H1 (cell line): ENCODE measurements at places on chromosomes 3 and 15. TPM values are rescaled to one million over a fixed set of nuclear protein-coding genes. Genes with fewer than 3 reads are reported as not detected.

DNA sequence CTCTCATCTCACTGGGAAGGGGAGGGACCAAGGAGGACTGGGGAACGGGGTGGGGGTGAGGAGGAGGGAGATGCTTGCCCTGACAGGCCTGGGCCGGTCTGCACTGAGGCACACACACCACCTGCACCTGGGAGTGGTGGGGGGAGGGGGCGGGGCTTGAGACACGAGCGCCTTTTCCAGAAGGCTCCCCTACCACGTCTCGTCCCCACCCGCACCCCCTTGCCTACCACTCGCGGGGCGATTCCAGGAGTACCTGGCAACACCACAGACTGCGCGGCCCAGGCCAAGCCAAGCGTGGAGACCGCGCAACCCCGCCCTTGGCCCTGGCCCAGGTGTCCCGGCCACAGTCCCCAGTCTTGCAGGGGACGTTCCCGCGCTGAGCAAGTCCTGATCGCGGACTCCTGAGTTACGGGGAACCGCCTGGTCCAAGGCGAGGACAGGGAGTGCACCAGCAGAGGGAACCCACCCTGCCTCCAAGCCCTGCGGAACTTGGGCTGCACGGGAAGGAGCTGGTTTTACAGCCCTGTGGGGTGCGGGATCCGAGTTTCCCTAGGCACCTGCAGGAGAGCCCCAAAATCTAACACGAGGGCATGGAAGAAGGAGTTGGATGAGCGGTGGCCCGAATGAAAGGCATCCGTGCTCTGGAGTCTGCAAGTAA lies 68.1 kb upstream of the SH3GL3 start:
- DNase-seq: peak; percentile 78

The CRYGS gene
- 0.90 and 1.8 TPM in 2 replicates for total RNA-seq

DNA sequence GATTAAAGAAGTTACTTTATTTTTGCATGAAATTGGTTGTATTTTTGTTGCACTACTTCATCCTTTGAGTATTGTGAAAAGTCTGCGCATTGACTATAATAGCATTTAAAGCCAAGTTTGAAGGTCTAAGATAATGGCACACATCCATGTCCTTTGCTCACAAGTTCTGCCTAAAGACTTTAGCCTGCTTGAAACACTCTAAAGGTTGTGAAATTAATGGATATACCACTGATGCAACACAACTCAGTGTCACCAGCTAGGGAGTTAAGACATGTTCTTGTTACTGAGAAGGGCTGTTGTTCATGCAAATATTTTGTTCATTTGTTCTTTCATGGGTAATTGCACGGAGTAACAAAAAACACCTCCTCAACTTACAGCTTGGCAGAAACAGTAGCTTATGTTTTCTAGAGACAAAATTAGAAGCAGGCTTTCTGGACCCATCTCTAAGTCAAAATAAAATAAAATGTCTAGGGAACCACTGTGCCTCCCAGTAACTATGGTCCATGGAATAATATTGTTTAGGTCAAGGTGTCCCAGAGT lies 83.9 kb downstream of the PPARG start:
- no peak for DNase-seq

The UNC13C gene
- 0.13 and 0.42 TPM in 2 replicates for total RNA-seq

DNA sequence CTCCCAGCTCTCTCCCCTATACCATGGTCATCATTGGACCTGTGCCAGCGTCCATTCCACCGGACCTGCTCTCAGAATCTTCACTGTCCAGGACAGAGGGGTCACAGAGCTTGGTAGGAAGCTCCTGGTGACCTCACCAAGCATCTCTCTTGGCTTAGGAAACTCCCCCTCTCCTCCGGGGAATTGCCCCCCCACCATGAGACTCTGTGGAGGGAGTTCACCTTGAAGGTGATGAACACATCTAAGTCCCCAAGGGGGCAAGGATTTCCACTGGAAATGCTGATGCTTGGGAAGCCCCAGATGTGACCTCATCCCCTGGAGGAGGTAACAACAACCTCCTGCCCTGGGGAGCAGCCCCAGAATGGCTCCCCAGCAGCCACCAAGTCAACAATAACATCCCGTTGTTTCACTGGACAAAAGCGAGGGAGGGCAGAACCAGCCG lies 3.2 kb downstream of the SEMA7A start:
- DNase-seq: no peak

DNA sequence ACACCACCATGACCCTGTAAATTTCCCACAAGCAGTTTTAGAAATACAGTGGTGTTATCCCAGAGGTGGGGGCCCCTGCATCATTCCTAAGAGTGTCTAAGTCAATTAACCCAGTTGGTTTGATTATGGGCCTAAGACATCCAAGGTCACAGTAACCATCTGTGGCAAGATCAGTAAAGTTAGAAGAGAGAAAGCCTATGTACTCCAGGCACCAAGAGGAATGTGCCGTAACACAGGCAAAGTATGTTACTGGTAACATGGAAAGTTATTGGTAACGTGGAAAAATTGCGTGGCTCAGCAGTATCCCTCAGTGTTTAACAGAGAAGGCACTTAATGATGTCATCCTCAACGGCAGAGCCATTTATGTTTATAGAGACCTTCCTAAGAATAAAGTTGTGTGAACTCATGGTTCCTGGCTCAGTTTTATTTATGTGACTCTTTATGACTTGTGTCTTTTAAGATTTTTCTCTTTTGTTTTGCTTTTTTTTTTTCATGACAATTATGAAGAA lies 144.1 kb upstream of the RASGRP1 start:
- no peak for DNase-seq

The FBXL22 gene
- 0.47 and 0.54 TPM in 2 replicates for total RNA-seq

The A4GNT gene
- not detected in 2 replicates for total RNA-seq

DNA sequence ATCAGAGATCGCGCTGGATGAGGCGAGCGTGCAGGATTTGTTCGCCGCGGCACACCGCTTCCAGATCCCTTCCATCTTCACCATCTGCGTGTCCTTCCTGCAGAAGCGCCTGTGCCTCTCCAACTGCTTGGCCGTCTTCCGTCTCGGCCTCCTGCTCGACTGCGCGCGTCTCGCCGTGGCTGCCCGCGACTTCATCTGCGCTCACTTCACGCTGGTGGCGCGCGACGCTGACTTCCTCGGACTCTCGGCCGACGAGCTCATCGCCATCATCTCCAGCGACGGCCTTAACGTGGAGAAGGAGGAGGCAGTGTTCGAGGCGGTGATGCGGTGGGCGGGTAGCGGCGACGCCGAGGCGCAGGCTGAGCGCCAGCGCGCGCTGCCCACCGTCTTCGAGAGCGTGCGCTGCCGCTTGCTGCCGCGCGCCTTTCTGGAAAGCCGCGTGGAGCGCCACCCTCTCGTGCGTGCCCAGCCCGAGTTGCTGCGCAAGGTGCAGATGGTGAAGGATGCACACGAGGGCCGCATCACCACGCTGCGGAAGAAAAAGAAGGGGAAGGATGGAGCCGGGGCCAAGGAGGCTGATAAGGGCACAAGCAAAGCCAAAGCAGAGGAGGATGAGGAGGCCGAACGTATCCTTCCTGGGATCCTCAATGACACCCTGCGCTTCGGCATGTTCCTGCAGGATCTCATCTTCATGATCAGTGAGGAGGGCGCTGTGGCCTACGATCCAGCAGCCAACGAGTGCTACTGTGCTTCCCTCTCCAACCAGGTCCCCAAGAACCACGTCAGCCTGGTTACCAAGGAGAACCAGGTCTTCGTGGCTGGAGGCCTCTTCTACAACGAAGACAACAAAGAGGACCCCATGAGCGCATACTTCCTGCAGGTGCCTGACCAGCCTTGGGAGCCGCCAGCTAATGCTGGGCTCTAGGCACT lies 819 bp downstream of the KLHL40 start:
- no peak for DNase-seq

- DNase-seq: no peak
These were observed 37.2 kb downstream of the CCDC54 start for GRCh38 chr3:107414325-107414964.

DNA sequence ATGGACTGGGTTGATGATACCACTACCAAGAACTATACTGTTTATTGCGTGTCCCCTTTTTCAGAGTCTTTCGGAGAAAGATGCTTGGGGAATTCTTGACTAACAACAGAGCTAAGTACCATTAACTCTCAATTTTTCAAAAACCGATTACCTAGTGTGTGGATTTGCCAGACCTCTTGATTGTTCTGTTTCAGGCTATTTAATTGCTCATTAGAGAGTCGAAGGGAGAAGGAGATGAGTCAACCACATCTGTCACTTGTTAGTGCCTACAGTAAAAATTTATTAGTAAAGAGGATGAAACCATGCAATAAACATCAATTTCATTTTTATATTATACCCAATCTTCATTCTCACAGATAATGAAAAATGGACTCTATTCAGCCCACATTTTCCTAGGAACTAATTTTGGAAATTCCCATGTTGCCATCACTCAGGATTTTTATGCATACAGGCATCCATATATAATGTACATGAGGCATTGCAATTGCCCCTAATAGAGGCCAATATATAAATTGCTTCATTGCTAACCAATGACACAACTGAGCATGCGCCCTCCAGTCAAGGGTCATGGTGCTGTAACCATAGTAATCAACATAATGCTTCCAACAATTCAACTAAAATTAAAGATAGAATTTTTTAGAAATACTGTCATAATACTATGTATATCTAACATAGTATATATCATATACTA lies 541.7 kb downstream of the TBL1XR1 start:
- no peak for DNase-seq

GRCh38 chr3:14837878-14838258 lies 19.1 kb downstream of the FGD5 start:
- no peak for DNase-seq

DNA sequence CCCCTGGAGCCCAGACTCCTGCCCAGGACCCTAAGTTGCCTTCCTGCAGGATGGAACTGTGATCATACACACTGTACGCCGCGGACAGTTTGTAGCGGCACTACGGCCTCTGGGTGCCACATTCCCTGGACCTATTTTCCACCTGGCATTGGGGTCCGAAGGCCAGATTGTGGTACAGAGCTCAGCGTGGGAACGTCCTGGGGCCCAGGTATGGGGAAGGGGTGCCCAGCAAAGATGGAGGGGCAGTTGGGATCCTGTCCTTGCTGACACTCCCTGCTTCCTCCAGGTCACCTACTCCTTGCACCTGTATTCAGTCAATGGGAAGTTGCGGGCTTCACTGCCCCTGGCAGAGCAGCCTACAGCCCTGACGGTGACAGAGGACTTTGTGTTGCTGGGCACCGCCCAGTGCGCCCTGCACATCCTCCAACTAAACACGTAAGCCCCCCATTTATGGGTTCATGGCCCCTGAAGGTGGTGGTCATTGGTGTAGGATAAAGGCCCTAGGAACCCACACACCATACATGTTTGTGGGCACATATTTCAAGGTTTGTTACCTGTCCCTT lies 28.8 kb downstream of the NBEAL2 start:
- DNase-seq: no peak

DNA sequence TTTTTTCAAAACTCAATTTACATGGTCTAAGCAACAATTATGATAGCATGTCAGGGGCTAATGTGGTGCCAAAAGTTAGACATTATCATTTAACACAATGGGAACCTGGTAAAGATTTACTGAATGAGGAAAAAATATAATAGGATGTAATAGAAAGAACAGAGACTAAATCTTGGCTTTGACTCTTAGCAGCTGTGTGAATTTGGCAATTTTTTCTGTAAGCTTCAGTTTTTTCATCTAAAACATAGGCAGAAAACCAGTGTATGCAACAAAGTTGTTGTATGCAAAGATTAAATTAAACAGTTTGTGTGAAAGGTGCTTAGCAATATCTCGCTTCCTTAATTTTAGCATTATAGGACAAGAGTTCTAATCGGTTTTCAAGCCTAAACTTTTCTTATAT lies 57.6 kb downstream of the ZBTB20 start:
- DNase-seq: no peak

DNA sequence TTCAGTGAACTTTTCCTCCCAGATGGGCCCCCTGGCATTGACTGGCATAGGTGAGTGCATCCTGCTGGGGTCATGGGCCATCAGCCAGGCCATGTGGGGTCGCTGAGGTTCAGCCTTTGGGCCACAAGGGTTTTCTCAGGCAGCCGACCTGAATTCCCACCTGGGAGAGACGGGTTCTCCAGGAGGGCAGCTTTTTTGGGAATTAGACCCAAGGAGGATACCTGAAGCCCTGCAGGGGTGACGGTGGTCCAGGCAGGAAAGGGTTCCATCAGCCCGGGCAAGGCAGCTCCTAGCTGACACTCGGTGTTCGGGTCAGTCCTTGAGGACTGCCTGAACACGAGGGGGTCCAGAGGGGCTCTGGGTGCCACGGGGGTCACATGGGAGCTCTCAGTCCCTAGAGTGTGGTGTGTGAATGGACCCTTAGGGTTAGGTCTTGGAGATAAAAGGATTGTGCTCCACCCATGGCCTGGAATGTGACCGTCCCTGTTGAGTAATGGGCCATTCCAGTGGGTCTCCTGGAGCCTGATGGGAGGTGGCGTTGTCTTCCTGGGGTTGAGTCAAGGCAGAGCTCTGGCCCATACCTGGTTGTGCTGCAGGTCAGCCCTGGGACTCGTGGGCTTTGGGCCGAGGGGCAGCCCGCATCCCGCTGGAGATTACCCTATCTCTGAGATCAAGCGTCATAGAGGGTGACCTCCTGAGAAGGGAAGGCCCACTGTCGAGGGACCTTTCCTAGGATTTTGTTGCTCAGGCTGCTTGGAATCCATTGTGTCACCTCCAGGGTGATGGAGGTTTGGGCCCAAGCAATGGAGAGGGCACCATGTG lies 192.8 kb downstream of the UBE3A start:
- no peak for DNase-seq

- no peak for DNase-seq
These were observed 79.5 kb upstream of the EIF1B start for GRCh38 chr3:40229963-40230362.

DNA sequence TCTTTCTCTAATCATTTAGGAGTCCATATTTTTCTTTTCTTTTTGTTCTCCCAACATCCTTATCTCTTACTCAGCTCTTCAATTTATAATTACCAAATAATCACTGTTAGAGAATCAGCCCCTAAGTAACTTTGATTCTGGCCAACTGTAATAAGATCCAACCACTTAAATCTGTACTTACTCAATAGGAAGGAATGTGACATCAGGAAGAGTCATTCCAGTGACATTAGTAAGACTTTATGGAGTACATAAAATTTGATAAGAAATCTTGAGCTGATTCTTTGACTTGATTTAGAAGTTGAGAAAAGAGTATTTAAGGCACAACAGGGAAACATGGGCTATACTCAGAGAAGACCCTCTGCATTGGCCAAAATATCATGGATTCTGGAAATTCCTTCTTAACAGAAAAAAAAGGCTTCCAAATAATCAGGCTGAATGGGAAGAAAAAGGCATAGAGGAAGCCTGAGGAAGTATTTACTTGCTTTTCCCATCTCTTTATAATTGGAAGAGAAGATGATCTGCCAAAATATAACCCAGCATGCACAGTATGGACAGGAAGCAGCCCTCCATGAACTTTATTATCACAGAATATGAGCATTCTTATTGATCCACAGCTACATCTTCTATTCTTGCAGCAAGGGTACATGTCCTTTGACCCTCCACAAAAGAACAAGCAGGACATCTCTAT lies 289.7 kb upstream of the TPRG1 start:
- DNase-seq: no peak

The ABHD2 gene
- 23.7 and 27.6 TPM in 2 replicates for total RNA-seq

- DNase-seq: no peak
These were observed 52.4 kb upstream of the CMSS1 start for GRCh38 chr3:99765042-99765942.
